ENCODE measurements at places on chromosomes 16 and 17. TPM values are rescaled to one million over a fixed set of nuclear protein-coding genes. Genes with fewer than 3 reads are reported as not detected.

GRCh38 chr17:80068301-80069222, 32.1 kb downstream of the CCDC40 start:
- peak; percentile 40 for DNase-seq

DNA sequence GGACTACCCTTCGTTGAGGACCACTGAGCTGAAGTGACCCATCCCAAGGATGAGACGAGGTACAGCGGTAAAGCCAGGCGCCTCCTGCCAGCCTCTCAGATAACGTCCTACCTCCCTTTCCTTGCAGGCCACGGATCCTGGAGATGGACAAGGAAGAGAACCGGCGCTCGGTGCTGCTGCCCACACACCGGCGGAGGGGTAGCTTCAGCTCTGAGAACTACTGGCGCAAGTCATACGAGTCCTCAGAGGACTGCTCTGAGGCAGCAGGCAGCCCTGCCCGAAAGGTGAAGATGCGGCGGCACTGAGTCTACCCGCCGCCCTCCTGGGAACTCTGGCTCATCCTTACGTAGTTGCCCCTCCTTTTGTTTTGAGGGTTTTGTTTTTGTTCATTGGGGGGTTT, 17.3 kb upstream of the LLGL1 start:
- DNase-seq: no peak

- DNase-seq: no peak
These were observed 571.0 kb downstream of the CDH8 start for GRCh38 chr16:61465285-61465684.

DNA sequence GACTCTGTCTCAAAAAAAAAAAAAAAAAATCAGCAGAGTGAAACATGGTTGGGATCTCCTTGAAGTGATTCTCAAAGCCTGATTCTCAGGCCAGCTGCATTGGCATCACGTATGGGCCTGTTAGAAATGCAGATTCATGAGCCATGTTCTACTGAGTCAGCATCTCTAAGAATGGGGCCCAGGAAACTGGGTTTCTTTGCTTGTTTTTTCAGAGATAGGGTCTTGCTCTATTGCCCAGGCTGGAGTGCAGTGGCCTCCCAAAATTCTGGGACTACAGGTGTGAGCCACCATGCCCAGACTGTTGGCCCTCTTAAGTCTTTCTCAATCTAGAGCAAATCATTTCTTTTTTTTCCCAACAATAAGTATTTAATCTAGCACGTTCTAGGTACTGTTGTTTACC, 47.7 kb downstream of the CDK12 start:
- DNase-seq: no peak

DNA sequence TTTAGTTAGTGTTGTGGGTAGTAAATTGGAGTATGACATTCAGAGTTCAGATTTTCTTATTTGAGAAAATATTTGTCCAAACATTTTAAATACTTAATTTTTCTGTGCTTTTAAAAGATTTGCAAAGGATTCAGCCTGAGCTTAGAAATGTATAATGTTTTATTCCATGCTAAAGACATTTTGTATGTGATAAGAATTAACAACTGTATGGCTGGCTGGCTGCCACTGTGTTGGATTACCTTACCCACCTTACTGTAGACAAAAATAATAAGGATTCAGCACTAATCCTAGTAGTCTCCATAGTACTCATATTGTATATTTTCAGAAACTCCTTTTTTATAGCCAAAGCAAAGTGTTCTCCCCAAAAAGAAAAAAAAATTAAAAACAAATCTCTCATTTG, 74.8 kb downstream of the TANC2 start:
- no peak for DNase-seq

GRCh38 chr16:53768593-53768992, 64.6 kb downstream of the FTO start:
- DNase-seq: no peak

- peak; percentile 63 for DNase-seq
These were observed at the start of gene MYOCD for GRCh38 chr17:12665263-12666210. Gene MYOCD, plus strand, starts transcription at chr17:12665890. Its CDS starts 299 bp downstream, at chr17:12666189.

- no peak for DNase-seq
These were observed 6.5 kb downstream of the XPO6 start for GRCh38 chr16:28205117-28205899.

DNA sequence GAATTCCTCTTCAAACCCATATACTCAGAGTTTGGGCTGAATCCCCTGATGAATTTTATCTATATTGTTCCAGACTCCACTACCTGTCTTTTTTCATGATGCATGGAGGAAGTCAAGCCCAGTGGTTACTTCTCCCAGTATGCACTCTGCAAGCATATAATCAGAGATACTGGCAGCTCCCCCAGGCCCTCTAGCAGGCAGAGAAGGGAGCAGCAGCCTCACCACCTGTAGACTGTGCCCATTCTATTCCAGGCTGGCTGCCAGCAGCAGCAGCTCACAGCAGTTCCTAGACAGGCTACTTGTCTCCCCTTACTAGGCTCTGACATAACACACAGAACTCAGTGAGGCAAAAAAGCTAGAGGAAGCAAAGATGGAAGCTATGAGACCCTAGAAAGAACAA, 3.4 kb downstream of the MKS1 start:
- no peak for DNase-seq

GRCh38 chr16:16797239-16797638, 418.3 kb downstream of the NPIPA7 start:
- no peak for DNase-seq

DNA sequence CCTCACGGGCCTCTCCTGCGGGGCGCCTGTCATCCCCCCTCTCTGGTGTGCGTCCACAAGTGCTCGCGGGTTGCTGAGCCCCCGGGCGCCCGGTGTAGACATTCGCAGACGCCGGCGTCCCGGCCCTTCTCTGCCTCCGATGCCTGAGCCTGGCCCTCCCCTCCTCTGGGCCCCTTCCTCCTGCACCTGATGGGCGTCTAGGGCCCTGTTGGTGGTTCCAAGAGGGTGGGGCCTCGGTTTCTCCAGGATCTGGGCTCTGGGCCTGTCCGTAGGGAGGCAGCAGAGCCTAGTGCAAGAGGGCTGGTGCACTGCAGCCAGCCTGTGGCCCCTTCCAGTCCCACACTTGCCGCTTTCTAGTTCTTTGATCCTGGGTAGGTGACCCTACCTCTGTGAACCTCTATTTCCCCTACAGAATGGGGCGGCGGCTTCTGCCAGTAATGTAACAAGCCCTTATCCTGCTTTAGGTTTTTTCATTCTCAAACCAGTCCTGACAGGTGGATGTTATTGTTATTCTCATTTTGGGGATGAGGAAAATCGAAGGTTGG, 623 bp downstream of the E4F1 start:
- DNase-seq: peak; percentile 33

- no peak for DNase-seq
These were observed 12.7 kb upstream of the RNF135 start for GRCh38 chr17:30958187-30958586.

The MPP2 gene
- 14.2 TPM for total RNA-seq

The CASKIN2 gene
- 37.9 TPM for total RNA-seq

The CRYBA1 gene
- total RNA-seq: not detected
